ENCODE measurements at places on chromosomes 6 and 20.

DNA sequence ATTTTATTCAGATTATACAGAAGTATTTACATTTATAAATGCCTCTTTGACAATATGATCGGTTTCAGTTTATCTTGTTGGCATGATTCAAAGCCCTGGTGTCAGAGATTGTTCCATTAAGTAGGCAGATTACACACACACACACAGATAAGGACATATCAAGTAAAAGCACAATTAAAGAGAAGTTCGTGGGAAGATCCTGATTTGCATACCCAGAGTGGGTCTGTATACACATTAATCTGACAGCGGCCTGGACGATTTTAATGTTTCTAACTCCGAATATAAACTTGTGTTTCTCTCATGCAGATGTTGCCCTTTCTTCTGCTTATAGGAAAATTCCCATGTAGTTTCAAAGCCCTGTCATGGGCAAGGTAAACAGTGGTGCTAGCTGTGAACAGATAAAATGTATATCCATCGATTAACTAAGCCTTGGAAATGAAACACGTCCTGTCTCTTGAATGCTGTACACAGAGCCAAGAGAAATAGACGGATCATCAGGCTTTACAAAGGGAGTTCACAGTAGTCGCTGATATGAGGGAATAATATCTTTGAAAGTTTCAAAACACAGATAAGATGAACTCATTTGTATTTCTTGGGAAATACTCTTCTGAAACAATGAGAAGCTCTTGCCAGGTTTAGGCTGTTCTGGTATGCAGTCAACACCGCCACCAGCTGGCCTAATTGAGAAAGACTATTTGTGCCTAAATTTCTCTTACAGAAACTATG, 108.2 kb upstream of the GMDS start:
- peak; percentile 72 for DNase-seq

DNA sequence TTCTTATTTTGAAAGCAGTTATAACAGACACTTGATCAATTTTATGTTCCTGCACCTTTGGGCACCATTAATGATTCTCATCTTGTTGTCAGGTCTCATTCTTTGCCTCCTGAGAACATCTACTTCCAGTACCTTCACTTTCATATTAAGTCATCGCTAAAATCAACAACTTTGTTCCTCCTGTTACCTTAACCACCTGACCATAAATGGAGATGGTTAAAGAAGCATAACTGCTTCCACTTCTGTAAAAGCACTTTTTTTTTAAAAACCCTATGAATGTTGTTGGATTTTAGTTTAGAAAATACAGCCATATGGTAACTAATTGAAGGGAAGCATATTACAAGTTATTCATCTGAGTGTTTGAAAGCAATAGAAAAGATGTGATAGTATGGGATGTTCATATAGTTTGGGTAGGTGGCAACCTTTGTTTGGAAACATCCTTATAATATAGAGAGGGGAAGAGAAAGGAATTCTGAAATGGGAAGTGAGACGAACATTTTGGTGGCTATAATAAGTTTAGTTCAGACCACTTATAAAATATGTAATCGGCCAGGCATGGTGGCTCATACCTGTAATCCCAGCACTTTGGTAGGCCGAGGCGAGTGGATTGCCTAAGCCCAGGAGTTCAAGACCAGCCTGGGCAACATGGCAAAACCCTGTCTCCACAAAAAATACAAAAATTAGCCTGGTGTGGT, 53.9 kb downstream of the AFG1L start:
- DNase-seq: no peak

DNA sequence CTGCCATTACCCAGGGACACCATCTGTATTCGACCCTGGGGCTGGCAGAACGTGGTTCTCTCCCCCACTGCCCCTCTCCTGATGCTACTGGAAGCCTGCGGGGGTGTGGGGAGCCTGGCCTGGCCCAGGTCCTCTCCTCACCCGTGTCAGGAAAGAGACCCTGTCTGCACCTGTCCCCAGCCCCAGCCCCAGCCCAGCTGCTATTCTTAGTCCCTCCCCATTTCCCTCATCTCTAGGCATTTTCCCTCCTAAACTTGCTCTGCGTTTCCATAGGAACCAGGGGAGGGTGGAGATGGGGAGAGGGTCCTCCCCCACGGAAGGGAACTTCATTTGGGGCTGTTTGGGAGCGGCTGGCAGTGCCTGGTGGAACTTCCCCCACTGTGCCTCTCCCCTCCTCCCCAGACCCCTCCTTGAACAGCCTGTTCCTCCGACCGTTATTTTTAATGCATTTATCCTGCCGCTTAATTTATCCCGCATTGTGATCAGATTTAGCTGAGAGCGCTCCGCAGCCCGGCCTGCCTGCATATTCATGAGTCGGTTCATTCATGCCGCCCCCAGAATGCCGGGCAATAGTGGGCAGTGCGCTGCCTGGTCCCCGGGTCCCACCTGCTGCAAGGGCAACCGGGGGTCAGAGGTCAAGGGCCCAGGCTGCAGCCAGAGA, 31.8 kb upstream of the DLGAP4 start:
- DNase-seq: no peak

DNA sequence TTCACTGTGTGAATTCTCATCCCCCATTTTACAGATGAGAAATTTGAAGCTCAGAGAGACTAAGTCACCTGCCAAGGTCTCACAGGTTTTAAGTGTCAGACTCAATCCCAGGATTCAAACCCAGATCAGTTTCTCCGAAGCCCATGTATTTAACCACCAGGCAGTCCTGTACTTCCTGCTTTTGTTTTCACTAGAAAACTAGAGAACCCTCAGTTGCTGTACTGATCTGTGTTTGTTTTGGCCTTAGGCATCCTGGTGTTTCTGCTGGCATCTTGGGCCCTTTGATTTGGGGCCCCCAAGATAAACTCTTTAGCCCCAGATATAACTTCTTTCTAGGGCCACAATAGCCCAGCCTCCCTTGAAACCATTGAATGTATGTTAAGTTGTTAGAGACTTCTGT, 36.5 kb downstream of the PPP1R16B start:
- DNase-seq: no peak

DNA sequence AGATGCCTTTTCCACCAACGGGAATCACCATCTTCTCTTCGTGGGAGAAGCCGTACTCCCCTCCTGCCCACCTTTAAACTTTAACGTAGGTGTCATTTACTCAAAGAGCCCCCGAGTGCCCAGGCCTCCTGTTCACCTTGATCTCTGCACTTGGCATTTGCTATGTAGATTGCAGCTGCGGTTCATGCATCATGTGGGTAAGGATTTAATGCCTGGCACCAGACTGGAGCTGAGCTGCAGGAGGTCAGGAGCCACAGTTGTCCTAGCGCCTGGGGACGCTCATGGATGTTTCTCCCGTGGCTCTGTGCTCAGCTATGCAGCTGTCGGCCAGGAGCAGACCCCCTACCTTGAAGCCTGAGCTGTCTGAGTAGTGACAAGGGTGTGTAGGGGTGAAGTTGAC, 133.7 kb downstream of the CDH4 start:
- no peak for DNase-seq

GRCh38 chr6:119343167-119343566, 6.4 kb downstream of the MAN1A1 start:
- DNase-seq: no peak
